BJ (cell line): ENCODE measurements at places on chromosomes 2 and 18. TPM values are rescaled to one million over a fixed set of nuclear protein-coding genes. Genes with fewer than 3 reads are reported as not detected.

SCN2A gene
- 0.05 and 0.07 TPM in 2 replicates for polyA plus RNA-seq

DSG3 gene
- not detected in 2 replicates for polyA plus RNA-seq

PRSS56 gene
- polyA plus RNA-seq = not detected in 2 replicates

OTOS gene
- not detected in 2 replicates for polyA plus RNA-seq
